ENCODE measurements at places on chromosomes 12 and 14.

GRCh38 chr12:104605685-104606084 is 148.9 kb downstream of the CHST11 start:
- peaks cover 59% of the 10 kb centered on the region for H3K4me1 ChIP-seq
- peak overlapping the region; percentile 74 for H3K27ac ChIP-seq
- DNase-seq, result peak; percentile 87
- H3K4me3 ChIP-seq, result no peak overlapping the region
- no peaks in the 10 kb centered on the region for H3K27me3 ChIP-seq
- no peaks in the 10 kb centered on the region for H3K36me3 ChIP-seq

GRCh38 chr14:75566321-75566720 is 12.1 kb upstream of the FLVCR2 start:
- DNase-seq, result no peak
- H3K4me3 ChIP-seq, result no peak overlapping the region
- H3K36me3 ChIP-seq, result no peaks in the 10 kb centered on the region
- no peak overlapping the region for H3K27ac ChIP-seq
- no peaks in the 10 kb centered on the region for H3K27me3 ChIP-seq

DNA sequence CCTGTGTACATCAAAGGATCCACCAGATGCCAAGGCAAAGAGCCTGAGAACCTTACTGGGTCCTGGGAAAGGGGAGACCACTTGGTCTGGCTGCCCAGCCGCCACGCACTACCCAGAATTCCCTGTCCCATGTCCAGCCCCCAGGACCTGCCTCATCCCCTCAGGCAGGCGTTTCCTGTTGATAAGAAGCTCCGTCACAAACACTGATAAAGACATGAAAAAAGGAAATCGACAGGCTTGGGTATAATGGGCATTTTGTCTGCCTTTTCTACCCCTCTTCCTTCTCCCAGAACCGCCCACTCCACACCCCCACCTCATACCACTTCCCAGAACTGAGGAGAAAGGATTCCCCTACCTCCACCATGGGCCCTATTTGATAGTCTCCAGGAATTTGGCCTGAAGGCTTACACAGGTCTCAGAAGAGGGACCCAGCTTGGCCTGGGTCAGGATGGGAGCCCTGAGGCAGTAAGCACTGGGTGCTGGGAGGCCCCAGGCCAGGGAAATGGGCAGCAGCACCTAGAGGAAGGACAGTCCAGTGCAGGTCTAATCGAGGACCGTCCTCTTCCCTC is 18.8 kb downstream of the ACVRL1 start:
- H3K27me3 ChIP-seq, result no peaks in the 10 kb centered on the region
- H3K27ac ChIP-seq, result peak overlapping the region; percentile 69
- no peak overlapping the region for H3K4me3 ChIP-seq
- peaks cover 48% of the 10 kb centered on the region for H3K4me1 ChIP-seq

DNA sequence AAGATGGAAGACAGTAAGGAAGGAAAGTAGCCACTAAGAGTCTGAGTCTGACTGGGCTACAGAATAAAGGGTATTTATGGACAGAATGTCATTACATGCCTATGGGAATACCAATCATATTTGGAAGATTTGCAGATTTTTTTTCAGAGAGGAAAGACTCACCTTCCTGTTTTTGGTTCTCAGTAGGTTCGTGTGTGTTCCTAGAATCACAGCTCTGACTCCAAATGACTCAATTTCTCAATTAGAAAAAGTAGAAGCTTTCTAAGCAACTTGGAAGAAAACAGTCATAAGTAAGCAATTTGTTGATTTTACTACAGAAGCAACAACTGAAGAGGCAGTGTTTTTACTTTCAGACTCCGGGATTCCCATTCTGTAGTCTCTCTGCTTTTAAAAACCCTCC is 15.4 kb upstream of the PAPLN start:
- H3K27me3 ChIP-seq, result no peaks in the 10 kb centered on the region
- H3K27ac ChIP-seq, result no peak overlapping the region
- no peak for DNase-seq
- H3K4me3 ChIP-seq, result no peak overlapping the region

DNA sequence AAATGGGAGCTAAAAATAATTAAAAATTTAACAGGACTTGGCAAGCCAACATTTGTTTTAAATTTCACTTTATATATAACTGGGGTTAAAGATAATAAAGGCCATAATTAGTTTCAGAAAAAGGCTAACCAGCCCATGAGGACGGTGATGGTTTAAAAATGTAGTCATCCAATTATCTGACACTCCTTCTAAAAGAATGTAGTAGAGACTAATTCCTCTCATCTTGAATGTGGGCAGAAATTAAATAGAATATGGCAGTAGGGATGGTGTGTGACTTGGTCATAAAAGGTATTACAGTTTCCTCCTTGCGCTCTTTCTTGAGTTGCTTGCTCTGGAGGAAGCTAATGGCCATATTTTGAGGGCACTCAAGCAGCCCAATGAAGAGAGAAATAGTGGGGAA is 49.1 kb upstream of the PTPRB start:
- H3K4me1 ChIP-seq, result peaks cover 3% of the 10 kb centered on the region
- DNase-seq, result no peak
- H3K36me3 ChIP-seq, result no peaks in the 10 kb centered on the region
- H3K27me3 ChIP-seq, result no peaks in the 10 kb centered on the region

- no peak overlapping the region for H3K27ac ChIP-seq
- DNase-seq, result no peak
- no peak overlapping the region for H3K4me3 ChIP-seq
- no peaks in the 10 kb centered on the region for H3K27me3 ChIP-seq
- H3K36me3 ChIP-seq, result no peaks in the 10 kb centered on the region
- no peaks in the 10 kb centered on the region for H3K4me1 ChIP-seq
Measured at GRCh38 chr12:92356425-92356824, 210.8 kb upstream of the BTG1 start.

DNA sequence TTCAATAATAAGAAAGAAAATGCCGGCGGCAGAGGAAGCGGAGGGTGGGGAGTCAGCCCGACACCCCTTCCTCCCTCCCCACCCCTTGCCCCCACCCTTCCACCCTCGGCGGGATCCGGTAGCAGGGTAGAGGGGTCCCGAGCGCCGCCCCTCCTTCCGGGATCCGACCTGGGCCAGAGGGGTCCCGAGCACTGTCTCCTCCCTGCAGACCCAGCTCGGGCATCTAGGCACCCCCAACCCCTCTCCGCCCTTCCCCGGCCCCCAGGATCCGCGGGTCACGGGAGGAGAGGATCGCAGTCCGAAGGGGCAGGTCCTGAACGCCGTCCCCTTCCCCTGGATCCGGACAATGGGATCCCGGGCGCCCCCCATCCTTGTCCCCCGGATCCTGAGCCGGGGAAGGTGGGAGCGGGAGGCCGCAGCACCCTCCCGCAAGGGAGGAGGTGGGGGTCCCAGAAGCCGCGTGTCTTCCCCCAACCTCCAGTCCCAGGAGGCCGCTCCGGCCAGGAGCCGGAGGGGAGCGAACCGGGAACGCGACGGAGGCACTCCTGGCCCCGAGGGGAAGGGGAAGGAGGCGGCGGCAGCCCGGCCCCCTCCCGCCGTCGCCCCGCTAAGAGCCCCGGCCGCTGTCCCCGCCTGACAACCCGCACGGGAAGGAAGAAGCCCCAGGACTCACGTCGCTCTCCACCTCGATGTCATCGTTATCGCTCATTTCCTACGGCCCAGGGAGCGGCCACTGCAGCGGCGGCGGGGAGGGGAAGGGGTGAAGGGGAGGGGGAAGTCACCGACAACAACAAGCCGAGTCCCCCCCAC is 481 bp downstream of the MAX start:
- no peaks in the 10 kb centered on the region for H3K27me3 ChIP-seq
- H3K36me3 ChIP-seq, result no peaks in the 10 kb centered on the region
- H3K27ac ChIP-seq, result peak overlapping the region; percentile 93
- H3K4me3 ChIP-seq, result peak overlapping the region; percentile 70

DNA sequence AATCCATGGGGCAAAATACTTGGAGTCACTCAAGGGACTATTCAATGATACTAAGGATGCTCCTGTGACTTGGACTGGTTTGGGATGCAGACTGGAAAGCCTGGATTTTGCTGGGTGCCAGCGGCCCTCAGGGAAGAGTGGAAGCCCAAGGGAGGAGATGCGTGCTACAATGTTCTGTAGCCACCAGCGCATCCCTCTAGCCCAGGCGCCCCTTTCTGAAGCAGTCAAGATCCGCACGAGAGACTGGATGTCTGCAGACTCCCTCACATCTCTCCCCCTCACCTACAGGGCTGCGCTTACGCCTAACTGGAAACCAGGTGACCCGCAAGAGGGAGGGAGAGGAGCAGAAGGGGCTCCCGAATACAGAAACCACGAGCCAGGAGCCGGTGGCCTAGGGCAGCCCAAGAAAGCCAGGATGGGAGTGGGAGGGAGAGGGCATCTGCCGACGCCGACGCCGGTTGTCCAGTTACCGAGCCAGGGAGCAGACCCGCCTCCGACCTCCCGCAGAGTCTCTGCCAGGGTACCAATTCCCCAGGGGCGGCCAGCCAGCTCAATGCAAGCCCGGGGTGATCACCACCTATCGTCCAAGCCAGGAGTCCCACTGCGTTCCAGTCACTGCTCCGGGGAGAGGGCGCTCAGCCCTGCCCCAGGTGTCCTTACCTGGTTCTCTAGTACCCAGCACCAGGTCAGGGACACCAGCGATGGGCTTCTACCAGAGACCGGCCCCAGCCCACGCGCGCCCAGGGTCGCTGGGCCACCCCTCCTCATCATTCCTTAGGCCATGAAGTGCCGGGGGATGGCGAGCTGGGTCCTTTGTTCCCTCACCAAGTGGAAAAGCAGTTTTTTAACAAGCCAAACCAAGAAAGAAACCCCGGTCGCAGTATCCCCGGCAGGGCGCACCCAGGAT is 1.2 kb downstream of the NTN4 start:
- peaks cover 8% of the 10 kb centered on the region for H3K27me3 ChIP-seq
- H3K27ac ChIP-seq, result peak overlapping the region; percentile 82
- no peaks in the 10 kb centered on the region for H3K36me3 ChIP-seq
- H3K4me1 ChIP-seq, result peaks cover 32% of the 10 kb centered on the region

DNA sequence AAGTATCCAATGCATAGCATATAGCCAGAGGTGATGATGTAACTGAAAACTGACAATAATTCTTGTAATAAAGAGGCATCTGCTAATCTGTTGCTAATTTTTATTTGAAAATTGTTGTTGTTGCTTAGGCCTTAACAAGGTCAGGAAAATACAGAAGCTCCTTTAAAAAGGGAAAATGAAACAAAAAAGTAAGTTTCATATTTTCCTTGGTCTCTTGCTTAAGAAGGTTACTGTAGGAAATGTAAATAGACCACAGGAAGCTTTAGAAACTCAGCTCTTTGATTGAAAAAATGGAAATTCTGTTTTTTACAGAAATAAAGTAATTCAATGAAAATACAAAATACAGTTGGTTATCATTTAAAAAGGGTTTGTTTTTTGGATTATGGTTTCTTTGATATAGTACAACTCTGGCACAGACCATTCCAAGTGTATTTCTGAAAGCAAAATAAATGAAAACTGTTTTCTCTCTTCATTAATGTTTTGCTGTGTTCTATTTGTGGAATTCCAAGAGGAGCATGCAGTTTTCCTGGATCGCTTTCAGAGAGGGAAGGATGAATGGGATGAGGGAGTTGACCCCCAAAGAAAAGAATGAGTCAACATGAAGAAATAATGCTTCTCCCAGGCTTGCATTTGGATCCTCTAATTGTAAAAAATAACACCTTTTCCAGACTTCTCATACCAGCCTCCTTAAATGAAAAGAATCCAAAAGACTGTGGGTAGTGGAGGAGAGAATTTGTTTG is 398.0 kb upstream of the FAR2 start:
- no peaks in the 10 kb centered on the region for H3K27me3 ChIP-seq
- H3K4me3 ChIP-seq, result no peak overlapping the region
- DNase-seq, result no peak
- no peaks in the 10 kb centered on the region for H3K36me3 ChIP-seq
- no peak overlapping the region for H3K27ac ChIP-seq

DNA sequence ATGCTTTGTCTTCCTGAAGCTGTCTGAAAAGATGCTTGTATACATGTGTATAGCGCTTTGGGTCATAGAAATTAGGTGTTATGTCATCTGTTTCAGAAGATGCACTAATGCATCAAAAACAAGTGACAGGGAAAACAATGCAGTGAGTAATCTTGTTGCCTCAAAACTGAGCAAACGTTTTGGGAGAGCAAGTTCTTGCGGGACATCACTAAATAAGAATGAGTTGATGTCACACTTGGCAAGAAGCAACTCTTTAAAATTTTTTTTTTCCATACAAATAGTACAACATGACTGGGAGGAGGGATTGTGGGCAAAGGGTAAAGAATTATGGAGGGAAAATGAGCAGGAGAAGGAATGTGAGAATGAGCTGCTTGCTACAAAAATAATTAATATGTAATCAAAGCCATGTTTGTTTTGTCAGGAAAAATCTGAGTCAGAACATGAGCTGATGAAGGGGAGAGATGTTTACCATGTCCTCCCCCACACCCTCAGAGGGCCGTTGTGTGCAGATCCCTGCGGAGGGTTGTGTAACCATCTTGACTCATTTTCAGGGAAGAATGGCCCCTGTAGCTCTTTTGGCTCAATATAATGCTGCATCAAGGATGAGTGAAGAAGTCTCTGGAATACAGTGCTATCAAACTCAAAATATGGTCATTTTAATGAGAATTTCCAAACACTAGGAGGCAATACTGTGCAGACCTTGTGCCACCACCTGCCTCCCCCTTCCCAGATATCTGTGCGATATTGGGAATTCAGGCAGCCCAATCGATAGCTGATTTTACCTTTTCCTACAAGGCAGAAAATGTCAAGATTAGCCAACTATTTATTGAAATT is 41.4 kb downstream of the BORCS5 start:
- H3K27me3 ChIP-seq, result no peaks in the 10 kb centered on the region
- H3K4me1 ChIP-seq, result peaks cover 14% of the 10 kb centered on the region
- H3K36me3 ChIP-seq, result no peaks in the 10 kb centered on the region
- no peak for DNase-seq
- peak overlapping the region; percentile 63 for H3K27ac ChIP-seq

GRCh38 chr14:54106661-54107377 is 150.2 kb upstream of the BMP4 start:
- H3K4me1 ChIP-seq, result peaks cover 12% of the 10 kb centered on the region
- no peaks in the 10 kb centered on the region for H3K36me3 ChIP-seq
- H3K27ac ChIP-seq, result peak overlapping the region; percentile 6

- no peak overlapping the region for H3K27ac ChIP-seq
- no peaks in the 10 kb centered on the region for H3K27me3 ChIP-seq
- no peak for DNase-seq
- no peak overlapping the region for H3K4me3 ChIP-seq
Measured at GRCh38 chr12:51403159-51403558, 12.0 kb upstream of the GALNT6 start.

DNA sequence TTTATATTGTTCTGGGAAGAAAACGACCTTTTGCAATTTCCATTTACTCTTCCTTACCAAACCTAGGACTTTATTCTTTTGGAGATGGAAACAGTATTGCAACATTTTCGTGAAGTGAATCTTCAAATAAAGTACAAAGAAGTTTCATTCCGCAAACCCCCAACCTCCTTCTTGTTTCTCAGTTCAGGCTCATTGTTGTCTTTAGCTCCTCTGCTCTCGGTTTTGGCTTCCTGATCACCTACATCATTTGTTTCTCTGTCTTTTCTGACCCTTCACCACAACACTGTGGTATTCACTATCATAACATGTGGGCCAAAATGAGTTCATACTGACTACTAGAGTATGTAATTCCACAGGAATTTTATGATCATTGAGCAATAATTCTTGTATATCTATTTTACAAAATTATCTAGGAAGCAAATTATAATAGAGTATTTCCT is 266.8 kb downstream of the ADAMTS20 start:
- H3K4me1 ChIP-seq, result no peaks in the 10 kb centered on the region
- H3K27ac ChIP-seq, result no peak overlapping the region
- no peaks in the 10 kb centered on the region for H3K36me3 ChIP-seq
- H3K4me3 ChIP-seq, result no peak overlapping the region
- DNase-seq, result no peak

Data from lower lobe of right lung (tissue), 2 donors.